Left hindlimb (tissue), 1 donor: ENCODE measurements at places on chromosomes 4 and X.

DNA sequence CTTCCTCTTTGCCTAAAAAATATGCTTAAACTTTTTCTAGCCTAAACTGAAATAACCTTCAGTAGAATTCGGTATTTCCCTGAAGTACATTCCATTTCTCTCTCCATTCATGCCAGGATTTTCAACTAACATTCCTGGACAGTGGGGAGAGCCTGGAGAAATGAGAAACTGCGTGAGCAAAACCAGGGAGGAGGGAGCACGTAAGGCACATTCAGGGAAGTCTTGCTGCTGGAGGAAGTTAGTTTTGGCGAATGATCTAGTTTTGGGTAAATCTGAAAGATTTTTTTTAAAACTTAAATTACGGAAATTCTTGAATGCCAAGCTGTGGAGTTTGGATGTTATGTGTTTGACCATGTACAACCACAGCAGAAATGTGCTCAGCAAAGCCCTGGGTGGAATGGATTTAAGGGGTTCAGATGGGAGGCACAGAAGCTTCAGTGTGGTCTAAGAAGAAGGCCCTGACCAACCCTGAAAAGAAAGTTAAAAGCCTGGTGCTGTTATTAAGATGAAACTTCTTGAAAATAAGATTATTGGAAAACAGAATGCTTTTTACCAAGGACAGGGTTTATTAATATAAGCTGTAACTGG is 347.8 kb downstream of the ANK2 start:
- DNase-seq: peak; percentile 82

DNA sequence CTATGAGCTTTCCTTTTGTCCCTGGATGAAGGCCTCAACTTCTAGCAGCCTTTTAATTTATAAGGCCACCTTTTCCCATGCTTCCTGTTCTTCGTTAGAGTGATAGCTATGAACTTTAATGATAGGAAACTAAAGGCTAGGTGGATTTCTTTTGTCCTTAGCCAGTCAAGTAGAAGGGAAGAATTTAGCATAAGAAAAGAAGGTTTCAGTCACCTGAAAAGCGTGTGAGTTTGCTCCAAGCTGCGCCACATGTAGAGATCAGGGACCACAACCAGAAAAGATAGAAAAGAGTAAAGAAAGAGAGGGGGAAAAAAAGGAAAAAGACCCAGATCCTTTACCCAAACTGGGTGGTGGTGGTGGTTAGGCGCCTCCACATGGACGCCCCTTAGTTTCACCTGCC is 28.6 kb downstream of the LUZP4 start:
- DNase-seq: no peak

GRCh38 chrX:1341545-1342184 is 5.1 kb downstream of the IL3RA start:
- no peak for DNase-seq

DNA sequence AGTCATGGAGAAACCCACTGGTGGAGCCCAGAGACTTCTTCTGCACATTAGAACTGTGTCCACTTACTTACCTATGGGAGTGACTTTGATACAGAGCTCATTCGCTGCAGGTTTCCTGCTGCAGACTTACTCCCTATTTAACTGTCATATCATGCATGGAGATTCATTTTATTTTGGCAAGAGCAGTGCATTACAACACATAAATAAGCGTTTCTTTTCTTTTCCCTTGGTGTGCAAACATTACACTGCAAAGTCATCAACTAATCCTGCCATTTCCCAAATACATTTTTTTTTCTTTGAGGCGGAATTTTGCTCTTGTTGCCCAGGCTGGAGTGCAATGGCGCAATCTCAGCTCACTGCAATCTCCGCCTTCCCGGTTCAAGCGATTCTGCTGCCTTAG is 230.9 kb upstream of the SFRP2 start:
- no peak for DNase-seq

- no peak for DNase-seq
These were observed 1.9 kb downstream of the PRPS1 start for GRCh38 chrX:107630031-107630689.

DNA sequence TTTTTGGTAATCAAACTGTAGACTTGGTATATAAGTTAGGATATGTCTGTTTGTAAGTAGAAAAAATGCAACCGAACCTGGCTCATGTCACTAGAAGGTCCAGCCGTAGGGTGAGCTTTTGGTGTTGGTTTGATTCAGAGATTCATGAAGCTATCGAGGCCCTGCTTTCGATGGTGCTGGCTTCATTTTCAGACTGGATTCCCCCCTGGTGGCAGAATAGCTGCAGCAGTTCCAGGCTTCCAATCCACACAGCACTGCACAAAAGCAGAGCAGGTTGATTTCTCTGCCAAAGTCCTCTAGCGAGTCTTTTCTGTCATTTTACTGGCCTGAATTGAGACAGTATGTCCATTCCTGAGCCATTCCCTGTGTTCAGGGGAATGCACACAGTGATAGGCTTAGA is 33.1 kb downstream of the PDK3 start:
- peak; percentile 37 for DNase-seq

GRCh38 chr4:99679204-99679603 is 21.6 kb upstream of the C4orf54 start:
- DNase-seq: no peak

DNA sequence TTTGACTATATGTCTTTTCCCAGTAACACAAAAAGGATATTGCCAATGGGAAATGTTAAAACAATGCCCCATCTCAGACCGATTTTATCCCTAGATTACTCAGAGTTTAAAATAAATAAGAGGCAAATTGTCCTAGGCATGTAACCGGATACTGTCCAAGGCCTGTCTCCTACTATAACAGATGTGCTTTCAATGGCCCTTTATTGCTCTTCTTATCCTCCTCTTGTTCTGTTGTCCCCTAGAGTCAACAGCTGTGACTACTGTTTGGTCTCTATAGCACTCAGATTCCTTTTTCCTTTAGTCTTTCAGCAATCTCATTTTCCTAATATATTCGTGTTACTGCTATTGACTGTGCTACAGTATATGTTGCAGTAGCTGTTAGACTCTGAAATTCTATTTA is 66.8 kb upstream of the PLS3 start:
- no peak for DNase-seq

- no peak for DNase-seq
These were observed 44.2 kb downstream of the RTL9 start for GRCh38 chrX:110402850-110403221.

DNA sequence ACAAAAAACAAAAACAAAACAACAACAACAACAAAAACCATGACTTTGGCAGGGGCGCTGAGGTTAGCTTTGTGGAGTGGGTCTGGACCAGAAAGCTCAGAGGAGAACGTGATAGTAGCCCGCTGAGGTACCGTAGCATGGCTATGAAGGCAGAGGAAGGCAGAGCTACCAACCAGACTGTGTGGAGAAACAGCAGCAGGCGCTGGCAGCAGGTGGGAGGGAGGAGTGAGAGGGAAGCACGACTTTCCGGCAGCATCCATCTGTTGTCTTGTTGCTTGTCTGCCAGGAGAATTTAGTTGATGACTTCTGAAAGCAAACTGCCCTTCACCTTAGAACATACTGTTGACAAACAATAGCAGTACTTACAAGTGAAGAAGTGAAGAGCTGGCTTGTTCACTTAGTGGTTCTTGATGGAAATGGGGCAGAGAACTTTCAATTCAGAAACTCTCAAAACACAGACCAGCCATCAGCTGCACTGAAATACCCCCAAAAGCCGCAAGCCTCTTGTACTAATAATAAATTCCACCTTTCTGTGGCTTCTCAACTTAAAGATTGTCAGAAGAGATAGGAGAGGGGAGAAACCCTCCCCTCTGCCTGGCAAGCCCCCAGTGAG is 447.2 kb downstream of the SLITRK2 start:
- no peak for DNase-seq

- no peak for DNase-seq
These were observed 23.2 kb upstream of the PTTG2 start for GRCh38 chr4:37936889-37937498.
